ENCODE measurements at places on chromosomes 6 and 20.

- no peak for DNase-seq
These were observed 425.5 kb downstream of the BCKDHB start for GRCh38 chr6:80531681-80532619.

DNA sequence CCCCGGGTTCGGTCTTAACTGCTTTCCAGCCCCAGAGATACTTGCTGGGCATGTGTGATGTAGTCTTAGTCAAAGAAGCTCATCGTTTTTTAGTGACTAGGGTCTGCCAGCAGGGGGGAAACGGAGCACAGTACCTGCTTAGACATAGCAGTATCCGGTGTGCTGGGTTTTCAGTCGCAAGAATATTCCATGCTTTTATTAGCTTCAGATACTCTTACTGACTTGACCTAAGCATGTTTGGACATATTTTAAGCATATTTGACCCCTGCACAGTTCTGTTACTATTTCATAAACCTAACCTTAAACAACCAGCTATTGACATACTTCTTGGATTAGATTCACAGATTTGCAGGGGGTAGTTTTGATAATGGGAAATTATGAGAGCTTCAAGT is 3.0 kb downstream of the E2F3 start:
- DNase-seq, result no peak

GRCh38 chr6:17817763-17818162 is 111.0 kb upstream of the NUP153 start:
- no peak for DNase-seq

DNA sequence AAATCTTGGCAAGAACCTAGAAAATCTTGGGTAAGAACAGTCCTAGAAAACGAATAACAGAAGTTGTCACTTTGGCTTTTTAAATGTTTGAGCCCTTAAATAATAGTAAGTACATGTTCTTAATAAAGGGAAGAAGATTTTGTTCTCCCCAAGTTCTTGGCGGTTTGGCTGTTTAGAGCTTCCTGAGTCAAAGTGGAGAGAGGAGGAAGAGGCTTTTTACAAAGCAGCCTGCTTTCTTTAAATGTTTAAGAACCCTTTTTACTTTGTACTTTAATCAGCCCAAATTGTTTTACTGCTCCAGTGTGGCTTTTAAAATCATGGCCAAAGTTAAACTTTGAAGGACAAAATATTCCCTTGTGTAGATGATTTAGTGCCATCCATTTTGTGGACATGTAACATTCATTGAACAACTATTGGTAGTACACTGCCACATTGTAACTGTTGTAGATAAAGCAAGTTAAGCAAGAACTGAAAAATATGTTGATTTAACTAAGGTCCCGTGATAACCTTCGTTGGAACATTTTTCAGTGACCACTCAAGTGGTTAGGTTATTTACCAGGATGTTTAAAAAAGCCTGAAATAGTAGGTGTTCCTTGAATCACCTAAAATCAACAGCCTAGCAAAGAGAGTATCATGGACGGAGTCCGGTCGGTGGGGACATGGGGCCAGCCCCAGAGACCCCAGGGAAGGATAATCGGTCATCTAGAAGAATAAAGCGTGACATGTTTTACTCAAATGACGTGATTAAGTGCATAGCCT is 2.4 kb downstream of the AMD1 start:
- no peak for DNase-seq

DNA sequence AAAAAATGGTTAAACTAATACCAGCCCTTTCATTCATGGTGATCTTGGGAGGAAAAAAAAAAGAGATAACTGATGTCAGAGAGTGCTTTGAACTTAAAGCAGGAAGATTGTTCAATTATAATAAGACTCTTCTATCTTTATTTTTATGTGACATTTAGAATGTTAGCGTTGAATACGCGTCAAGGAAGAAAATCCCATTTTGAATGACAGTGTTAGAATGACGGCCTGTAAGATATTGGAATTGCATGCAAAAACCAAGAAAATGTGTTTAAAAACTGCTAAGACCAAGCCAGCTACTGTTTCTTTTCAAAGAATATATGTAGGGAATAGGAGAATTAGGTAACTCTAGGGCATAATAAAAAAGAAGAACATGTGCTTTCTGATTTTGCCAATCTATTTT is 123.0 kb downstream of the CARMIL1 start:
- DNase-seq, result no peak

Measured in NCI-H2107 (cell line).